ENCODE measurements at places on chromosomes 2 and 18.

GRCh38 chr18:33282709-33283333, 157.7 kb downstream of the CCDC178 start:
- ATAC-seq, result no peak

GRCh38 chr2:169393068-169393590, 30.8 kb upstream of the LRP2 start:
- no peak for ATAC-seq

DNA sequence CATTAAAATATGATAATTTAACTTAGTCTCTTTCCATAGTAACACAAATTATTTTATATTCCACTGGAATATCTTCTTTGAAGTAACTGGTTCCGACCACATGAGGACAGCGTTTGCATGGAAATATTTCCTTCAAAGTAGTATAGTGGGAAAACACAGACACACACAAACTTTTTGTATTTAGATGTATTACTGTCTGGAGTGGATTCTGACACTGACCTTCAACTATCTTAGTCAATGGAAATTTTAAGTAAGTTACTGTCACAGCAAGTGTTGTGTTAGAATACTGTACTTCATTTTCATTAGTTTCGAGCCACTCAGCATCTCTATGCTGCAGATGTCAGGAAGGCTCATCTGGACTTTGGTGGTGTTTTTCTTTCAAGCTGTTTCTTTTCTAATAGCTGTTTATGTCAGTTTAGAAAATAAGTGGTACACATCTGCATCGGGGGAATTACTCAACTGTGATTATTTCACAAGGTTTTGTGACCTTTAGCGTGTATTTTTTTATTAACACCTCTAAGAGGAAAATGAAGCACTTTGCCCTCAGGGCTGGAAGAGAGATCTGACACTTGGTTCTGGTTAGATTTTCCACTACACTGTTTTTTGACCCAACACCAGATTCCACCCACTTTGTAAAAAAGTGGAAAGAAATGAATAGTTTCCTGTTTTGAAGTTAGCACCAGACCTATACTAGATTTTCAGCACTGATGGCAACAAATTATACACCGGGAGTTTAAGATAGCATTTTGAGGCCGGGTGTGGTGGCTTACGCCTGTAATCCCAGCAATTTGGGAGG, 18.9 kb upstream of the THOC1 start:
- ATAC-seq, result peak; percentile 35

DNA sequence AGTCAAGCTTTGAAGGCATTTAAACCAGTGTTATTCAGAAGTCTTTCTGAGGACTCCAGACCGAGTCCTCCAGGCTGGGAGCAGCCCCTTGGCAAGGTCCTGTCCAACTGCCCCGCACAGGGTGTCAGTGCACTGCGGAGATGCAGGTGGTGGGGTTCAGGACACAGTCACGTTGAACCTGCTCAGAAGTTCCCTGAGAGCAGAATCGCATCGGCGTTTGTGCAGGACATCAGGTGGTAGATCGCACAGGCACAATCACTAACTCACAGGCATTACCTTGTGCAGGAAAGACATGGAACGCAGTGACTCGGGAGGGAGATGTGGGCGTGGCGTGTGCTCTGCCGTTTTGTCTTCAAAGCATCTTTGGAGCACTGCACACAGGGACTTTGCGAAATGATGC, 10.4 kb downstream of the COPS9 start:
- ATAC-seq, result no peak
